ENCODE measurements at places on chromosomes 6 and 20.
A peak's percentile ranks its signal among the peaks of the same experiment; 100 is the strongest.

DNA sequence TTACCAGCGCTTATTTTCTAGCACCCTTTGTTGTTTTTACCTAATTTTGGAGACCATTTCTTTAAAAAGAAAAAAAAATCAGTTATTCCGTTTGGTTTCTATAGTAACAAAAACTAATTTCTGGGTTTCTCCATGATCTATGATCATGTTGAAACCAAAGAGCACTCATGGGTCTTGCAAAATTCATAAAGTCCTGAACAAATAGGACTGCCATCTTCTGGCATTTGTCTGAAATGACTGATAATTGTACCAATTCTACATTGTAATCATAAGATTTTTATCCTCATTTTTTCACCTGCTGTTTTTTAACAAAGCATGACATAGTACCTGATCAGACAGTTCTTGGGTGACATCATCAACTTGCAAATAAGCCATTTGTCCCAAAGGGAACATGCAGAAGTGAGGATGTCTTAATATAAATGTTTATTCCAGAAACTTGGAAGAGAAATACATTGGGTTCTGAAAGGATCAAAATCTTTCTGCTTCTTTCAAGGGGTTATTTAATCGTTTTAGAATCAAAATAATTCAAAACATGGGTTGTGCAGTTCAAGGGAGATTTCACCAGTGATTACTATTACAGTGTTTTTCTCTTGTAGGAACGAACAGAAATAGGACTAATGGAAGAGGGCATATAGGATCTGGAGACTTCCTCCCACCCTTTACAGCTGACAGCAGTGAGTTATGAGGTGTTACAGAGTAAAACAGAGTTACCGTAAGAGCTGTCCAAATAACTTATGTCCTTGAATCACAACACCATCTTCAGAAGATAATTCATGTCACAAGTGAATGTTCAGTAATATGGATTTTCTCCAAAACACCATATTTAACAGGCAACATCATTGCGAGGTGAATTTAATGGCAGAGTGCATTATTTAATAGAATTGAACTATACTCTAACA, 87.1 kb upstream of the GJE1 start:
- no peak for DNase-seq

GRCh38 chr6:147299035-147299434, 94.8 kb downstream of the STXBP5 start:
- DNase-seq = no peak

DNA sequence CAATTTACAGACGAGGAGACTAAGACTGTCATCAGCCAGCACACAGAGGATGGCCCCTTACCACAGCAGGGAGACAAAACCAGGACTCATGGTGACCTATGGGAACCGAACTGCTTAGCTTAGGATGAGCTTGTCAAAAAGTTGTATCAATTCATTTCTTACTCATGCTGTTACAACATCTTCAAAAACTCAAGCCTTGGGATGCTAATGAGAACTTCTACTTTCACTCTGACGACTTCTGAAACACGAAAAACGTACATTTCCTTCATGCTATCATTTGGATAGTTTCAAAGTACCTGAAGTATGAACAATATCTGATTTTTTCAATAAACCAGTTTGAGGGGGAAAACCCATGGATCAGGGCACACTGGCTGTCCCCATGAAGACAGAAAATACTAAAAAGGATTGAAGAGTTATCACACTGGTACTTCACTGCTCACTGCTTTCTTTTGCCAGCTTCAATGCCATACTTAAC, 31.9 kb downstream of the HIVEP2 start:
- DNase-seq = no peak

DNA sequence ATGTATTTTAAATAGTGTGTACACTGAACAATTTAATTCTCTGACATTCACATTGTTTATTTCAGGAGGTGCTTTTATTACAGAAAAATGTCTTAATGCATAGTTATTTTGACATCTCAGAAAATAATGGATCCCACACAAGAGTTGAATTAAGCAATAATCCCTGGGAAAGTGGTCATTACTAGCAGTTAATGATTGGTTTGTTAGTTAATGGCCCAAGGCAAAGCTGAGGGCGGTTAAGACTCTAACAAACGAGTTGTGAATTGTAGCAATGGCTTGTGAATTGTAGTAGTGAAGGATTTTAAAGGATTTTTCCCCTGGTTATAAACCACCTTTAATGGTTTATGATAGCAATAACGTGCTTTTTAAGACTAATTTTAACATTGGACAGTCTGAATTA, 1316.0 kb upstream of the GJE1 start:
- no peak for DNase-seq

DNA sequence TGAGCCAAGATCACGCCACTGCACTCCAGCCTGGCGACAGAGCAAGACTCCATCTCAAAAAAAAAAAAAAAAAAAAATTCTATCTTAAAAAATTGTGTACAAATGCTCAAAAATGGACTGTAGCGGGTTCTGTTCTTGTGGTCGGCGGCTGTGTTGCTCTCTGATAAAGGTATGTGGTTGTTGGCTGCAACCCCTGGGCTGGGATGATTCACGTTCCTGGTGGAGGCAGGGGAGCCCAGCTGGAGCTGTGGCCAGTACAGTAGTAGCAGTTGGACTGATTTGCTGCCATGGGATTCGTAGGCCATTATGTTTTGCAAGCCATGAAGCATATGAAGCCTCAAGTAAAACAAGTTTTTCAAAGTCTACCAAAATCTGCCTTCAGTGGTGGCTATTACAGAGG, 22.3 kb downstream of the MDN1 start:
- no peak for DNase-seq

DNA sequence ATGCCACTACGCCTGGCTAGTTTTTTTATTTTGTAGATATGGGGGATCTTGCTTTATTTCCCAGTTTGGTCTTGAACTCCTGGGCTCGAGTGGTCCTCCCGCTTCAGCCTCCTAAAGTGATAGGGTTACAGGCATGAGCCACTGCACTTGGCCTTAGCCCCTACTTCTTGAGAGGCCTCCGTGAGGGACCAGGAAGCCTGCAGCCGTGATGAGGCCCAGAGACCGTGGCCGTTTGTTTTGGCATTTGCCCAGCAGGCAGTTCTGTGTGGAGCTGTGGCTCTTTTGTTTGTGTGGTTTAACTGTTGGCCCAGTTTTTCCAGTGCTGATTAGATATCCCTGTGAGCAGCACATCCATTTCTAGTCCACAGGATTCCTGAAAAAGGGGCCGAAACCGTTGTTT, 39.8 kb downstream of the SRSF3 start:
- no peak for DNase-seq

- no peak for DNase-seq
Measured at GRCh38 chr6:157305670-157306653, 17.4 kb downstream of the TMEM242 start.

DNA sequence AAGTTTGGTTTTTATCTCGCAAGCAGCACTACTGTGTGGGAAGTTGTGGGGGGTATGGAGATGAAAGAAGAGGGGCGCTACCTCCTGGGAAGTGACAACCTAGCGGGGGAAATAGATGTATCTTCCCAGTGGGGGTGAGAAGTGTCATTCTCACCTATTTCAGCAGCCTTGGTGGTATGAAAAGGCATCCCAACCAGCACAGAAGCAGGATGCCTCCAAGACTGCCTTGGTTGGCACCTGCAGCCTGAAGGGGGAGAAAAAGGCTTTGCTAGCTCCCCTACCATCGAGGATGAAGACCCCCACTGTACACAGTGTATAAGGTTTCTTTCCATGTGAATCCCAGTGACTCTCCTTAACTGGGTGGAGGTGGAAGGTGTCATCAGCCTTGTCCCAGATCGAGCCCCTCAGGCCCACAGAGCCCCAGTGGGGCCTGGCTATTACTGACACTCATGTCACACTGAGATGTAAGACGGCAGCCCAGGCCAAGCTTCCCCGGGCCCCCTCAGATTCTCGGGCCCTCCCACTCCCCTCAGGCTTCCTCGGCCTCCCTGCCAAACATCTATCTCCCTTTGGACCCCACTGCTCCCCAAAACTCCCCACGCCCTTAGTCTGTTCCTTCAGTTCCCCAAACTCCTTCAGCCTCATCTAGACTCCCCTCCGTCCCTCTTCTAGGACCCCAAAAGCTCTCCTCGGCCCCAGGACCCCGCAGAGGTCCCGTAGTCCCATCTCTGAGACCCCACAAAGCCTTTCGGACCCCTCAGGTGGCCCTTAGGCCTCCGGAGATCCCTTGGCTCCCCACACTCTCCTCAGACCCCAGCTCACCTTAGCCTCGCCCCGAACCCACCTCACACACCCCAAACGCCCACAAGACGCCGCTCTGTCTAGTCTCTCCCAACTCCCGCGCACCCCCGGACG, 688 bp downstream of the COMMD7 start:
- DNase-seq = peak; percentile 47

DNA sequence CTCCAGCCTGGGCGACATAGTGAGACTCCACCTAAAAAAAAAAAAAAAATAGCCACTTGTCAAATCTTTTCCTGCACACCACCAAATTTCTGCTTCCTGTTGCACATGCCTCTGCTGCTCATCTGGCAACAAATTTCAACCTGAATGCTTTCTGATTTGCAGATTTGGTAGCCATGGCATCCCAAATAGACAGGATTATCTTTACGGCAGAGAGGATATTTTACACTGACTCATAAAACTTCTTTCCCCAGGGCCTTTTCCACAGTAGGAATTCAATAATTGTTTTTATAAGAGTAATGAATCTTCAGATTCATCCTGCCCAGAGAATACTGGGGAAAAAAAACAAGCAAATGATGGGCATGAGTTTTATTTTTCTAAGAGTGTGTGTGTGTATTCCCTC, 264.6 kb downstream of the FRK start:
- DNase-seq = no peak

GRCh38 chr6:47810885-47811284, 29.1 kb downstream of the OPN5 start:
- DNase-seq = peak; percentile 11

DNA sequence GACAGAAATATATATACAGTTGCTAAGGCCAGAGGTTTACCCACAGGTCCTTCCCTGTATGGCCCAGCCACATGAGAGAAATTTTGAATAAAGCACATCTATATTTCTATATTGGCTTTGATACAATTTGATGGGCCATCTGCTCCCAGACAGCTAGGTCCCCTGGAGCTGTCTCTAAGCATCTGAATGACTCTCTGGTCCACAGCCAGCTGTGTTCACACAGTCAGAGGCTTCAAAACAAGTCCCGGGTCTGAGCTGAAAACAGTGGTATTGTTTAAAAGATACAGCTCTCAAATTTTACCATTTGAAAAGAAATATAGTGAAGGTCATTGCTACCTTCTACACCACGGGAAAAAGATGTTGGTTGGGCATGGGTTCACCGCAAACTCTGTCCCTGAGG, 161.1 kb downstream of the SLC35B3 start:
- DNase-seq = no peak

- no peak for DNase-seq
Measured at GRCh38 chr6:153183925-153184324, 52.8 kb upstream of the RGS17 start.

GRCh38 chr6:168062346-168063289, 16.4 kb downstream of the FRMD1 start:
- DNase-seq = no peak

- DNase-seq = peak; percentile 46
Measured at GRCh38 chr6:135909737-135910387, 58.4 kb downstream of the PDE7B start.

GRCh38 chr6:147973806-147974205, 368.8 kb upstream of the SASH1 start:
- DNase-seq = no peak

GRCh38 chr20:35318502-35319157, 26.4 kb upstream of the FAM83C start:
- no peak for DNase-seq

- DNase-seq = peak; percentile 98
Measured at GRCh38 chr20:25584905-25585704, at the start of gene NINL. TSS of gene NINL (minus strand) at chr20:25585531. CDS start at chr20:25526587, 58,944 bp downstream.

GRCh38 chr6:101705866-101706265, 312.4 kb downstream of the GRIK2 start:
- no peak for DNase-seq

DNA sequence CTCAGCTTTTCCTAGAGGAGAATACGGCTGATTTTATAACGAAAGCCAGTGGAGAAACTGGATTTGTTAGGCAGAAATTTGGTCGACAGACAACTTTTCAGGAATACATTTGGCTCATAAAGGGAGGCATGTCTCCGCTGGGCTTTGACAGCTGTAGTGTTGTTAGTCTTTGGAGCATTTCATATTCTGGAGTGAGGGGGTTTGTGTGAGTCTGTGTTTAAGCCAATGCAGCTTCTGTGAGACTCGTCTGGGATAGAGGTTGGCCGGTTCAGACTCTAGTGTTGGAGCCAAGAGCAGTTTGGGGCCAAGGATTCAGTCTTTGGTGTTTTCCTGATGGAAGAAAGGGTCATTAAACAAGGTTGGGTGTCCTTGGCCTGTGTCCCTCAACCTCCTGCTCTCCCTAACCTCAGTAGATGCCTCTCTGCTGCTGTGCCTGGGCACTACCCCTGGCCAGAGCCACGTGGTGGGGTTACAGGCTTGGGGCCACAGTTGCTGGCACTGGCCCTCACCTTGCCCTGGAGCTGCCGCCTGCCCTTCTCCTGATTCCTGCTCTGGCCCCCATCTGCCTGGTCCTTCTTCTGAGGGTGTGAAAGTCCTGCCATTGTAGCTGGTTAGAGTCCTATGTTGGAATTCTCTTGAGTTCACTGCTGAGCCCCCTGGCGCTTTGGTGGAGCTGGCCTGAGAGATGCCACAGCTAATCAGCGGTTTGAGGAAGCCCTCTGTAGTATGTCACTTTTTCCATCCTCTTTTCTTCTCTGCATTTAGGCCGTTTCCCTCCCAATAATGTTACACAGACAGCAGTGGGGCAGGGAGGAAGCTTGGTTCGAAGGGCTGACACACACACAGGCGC, 6.9 kb downstream of the PTK7 start:
- DNase-seq = peak; percentile 36

GRCh38 chr6:39865011-39865888, 69.0 kb downstream of the MOCS1 start:
- peak; percentile 90 for DNase-seq
